ENCODE measurements at places on chromosomes 2 and 18. TPM values are rescaled to one million over a fixed set of nuclear protein-coding genes. Genes with fewer than 3 reads are reported as not detected.

GRCh38 chr2:48715956-48716355, 39.6 kb downstream of the LHCGR start:
- no peaks in the 10 kb centered on the region for H3K36me3 ChIP-seq
- peak overlapping the region; percentile 86 for H3K27ac ChIP-seq
- peaks cover 74% of the 10 kb centered on the region for H3K4me1 ChIP-seq
- DNase-seq = no peak

Gene KANSL1L
- 30.4 TPM for total RNA-seq

- H3K4me3 ChIP-seq = no peak overlapping the region
- H3K27me3 ChIP-seq = no peaks in the 10 kb centered on the region
- DNase-seq = no peak
- no peak overlapping the region for H3K27ac ChIP-seq
Measured at GRCh38 chr18:79305911-79306310, 89.8 kb upstream of the NFATC1 start.

GRCh38 chr18:45993438-45993837, 26.3 kb upstream of the EPG5 start:
- H3K4me3 ChIP-seq = no peak overlapping the region
- H3K36me3 ChIP-seq = peaks cover 18% of the 10 kb centered on the region
- no peak overlapping the region for H3K27ac ChIP-seq
- no peaks in the 10 kb centered on the region for H3K4me1 ChIP-seq

DNA sequence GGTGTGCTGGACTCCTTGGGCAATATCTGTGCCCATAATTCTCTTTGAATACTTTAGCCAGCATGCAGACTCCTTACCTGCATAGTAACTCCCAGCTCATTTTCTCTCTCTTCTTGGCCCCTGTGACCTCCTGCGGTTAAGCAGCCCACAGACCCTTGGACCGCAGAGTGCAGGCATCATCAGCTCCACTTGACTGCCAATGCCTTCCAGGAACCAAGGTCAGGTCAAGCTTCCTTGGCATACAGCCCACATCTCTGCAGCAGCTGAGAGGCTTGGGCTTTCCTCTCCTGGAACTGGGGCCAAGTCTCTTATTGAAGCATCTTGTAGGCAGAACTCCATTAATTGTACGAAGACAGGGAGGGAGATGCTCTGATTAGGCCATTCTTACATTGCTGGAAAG, 130.1 kb upstream of the PIEZO2 start:
- no peaks in the 10 kb centered on the region for H3K36me3 ChIP-seq
- no peak for DNase-seq
- H3K4me1 ChIP-seq = peaks cover 7% of the 10 kb centered on the region
- no peaks in the 10 kb centered on the region for H3K27me3 ChIP-seq

- no peak for DNase-seq
- H3K36me3 ChIP-seq = no peaks in the 10 kb centered on the region
- no peaks in the 10 kb centered on the region for H3K4me1 ChIP-seq
- H3K4me3 ChIP-seq = no peak overlapping the region
Measured at GRCh38 chr18:39660141-39660540, 2094.5 kb upstream of the CELF4 start.

DNA sequence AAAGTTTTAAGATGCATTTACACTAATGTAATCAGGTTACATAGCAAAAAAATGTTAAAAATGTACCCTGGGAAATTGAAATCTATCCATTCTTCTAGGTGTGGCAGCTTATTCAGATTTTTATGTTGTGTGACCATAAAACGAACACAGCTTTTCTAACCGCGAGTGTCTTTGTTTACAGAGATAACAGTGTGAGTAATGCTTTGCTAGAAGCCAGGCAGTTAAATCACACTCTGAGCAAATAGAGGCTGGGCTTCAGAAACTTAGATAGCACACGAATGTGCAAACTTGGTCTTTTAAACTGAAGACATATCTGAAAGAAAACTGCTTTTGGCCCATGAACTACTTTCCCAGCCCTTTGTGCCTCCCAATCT, 116.1 kb downstream of the SPTBN1 start:
- H3K4me3 ChIP-seq = no peak overlapping the region
- peak overlapping the region; percentile 19 for H3K27ac ChIP-seq
- no peak for DNase-seq
- H3K4me1 ChIP-seq = peaks cover 91% of the 10 kb centered on the region

DNA sequence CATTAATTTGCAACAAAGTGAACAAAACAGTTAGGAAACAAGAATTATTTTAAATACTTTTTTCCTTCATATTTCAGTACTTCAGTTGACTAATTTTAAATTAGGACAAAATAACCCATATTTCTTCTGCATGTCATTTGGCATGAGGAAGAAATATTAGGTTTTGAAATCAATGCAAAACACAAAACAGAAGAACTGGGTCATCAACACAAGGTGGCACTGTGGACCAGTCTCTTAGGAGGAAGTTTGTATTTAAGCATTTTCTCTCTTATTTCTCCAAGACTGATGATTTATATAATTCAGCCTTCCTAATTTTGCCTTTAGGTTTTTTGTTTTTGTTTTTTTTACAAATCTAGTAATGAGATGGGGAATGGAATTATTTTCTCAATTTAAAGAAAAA, 352.8 kb upstream of the KCNH7 start:
- DNase-seq = no peak
- H3K36me3 ChIP-seq = no peaks in the 10 kb centered on the region
- H3K4me3 ChIP-seq = no peak overlapping the region
- no peaks in the 10 kb centered on the region for H3K27me3 ChIP-seq
- H3K27ac ChIP-seq = no peak overlapping the region

Gene CCDC74A
- total RNA-seq = 8.5 TPM

Gene PCGF1
- total RNA-seq = 14.1 TPM

Gene LINC00305
- not detected for total RNA-seq

Gene MCEE
- total RNA-seq = 13.9 TPM

DNA sequence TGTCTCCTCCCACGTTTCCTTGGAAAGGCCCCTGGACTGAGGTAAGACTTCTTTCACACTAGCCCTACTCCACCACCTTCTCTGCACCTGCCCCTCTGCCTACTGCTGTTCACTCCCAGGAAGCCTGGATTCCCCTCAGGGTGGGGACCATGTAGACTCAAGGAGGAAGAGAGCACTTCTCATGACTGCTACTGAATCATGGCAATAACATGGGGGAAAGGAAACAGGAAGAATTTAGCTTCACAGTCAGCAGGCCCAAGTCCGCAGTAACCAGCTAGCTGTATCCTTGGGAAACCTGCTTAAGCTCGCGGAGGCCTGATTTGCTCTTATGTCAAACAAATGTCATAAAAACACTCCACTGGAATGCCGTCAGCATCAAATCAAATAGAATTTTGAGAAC, 126.2 kb upstream of the CAPN13 start:
- no peaks in the 10 kb centered on the region for H3K27me3 ChIP-seq
- H3K4me3 ChIP-seq = no peak overlapping the region
- H3K36me3 ChIP-seq = no peaks in the 10 kb centered on the region
- no peak overlapping the region for H3K27ac ChIP-seq
